ENCODE measurements at places on chromosomes 1 and 21. TPM values are rescaled to one million over a fixed set of nuclear protein-coding genes. Genes with fewer than 3 reads are reported as not detected.

OR2T29 gene
- total RNA-seq, result not detected

ZNF281 gene
- total RNA-seq, result 61.3 TPM

PPIAL4G gene
- not detected for total RNA-seq

UBE2U gene
- total RNA-seq, result not detected

COL16A1 gene
- total RNA-seq, result 7.9 TPM

TBX19 gene
- 0.80 TPM for total RNA-seq

GPR3 gene
- 9.4 TPM for total RNA-seq

FCRL5 gene
- 1.0 TPM for total RNA-seq

GCSAML gene
- not detected for total RNA-seq

EFCAB14 gene
- total RNA-seq, result 36.9 TPM

RCSD1 gene
- 0.69 TPM for total RNA-seq

SMIM1 gene
- 6.1 TPM for total RNA-seq

CCDC30 gene
- 1.8 TPM for total RNA-seq

CD1D gene
- total RNA-seq, result 0.92 TPM

C1orf94 gene
- total RNA-seq, result 5.8 TPM

LCK gene
- total RNA-seq, result 75.3 TPM

HPCA gene
- total RNA-seq, result 1.4 TPM

SPRR2A gene
- total RNA-seq, result not detected

E2F2 gene
- 6.1 TPM for total RNA-seq

Data from H1 (cell line).